Amniotic stem cell (primary cell): ENCODE measurements at places on chromosomes 2 and 18.

DNA sequence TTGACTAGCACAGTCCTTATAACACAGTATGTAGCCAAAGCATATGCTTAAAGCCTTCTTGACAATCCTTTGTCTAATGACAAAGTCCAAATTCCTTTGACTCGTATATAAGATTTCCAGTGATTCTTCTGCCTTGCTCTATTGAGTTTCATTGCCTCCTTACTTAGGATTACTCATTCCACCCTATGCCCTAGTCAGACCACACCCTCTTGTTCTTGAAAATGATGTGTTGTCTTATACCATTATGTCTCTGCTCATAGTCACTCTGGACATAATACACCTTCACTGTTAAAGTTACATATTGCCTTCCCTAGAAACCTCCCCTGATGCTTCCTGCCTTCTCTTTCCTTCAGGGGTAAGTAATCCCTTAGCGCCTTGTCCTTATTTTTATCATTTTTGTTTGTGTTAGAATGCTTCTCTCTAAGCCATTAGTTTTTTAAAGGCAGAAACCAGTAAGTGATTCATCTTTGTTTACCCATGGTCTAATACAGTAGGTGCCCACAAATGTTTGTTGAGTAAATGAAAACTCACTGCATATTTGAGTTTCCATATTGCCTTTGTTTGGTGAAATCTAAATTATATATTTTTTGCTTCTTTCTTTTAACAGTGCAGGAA lies 19.3 kb downstream of the GPD2 start:
- DNase-seq, result no peak

DNA sequence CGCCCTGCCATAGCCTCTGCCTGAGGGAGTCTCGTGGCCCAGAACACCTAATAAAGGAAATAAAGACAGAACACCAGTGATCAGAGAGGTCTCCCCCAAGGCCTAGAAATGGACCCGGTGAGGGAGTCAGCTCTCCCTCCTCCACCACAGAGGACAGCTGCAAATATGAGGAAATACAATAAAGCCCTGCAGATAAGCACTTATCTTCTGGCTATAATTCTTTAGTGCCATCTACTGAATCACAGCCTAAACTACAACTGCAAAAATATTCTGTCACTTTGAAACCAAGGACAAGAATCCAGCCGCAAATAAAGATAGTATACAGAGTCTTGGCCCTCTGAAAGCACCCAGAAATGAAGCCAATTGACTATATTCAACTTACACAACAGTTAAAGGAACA lies 42.4 kb upstream of the TACR1 start:
- DNase-seq, result no peak

GRCh38 chr2:19688059-19688458 lies 213.7 kb downstream of the TTC32 start:
- DNase-seq, result no peak

- DNase-seq, result no peak
Observed at GRCh38 chr18:46332921-46333341, 228.7 kb downstream of the HAUS1 start.

DNA sequence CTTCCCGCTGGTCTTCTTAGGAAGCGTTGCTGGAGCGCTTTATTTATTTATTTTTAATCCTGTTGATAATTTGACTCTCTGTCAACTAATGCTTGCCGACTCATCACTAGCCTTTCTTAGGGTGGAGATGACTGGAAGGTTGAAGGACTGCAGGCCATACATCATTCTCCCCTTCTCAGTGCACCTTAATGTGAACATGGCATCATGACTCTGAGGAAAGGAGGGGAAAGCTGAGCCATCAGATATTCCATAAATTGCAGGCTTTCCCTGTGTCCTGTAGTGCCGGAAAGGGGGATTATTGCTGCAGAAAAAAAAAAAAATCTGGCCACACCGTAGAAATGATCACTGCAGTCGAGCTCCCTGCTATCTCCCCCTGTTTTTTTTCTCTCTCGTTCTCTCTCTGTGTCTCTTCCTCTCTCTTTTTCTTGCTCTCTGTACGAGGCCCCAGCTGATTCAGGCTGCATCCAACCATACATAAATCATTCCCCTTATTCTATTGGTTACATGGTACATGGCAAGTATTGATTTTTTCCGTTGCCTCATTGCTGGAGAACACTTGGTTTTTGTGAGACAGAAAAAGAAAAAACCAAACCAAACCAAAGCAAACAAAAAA lies 125.8 kb upstream of the EFEMP1 start:
- DNase-seq, result no peak
